ENCODE measurements at places on chromosomes 11 and 22.

- no peak for DNase-seq
Measured at GRCh38 chr11:116931206-116931953, 94.0 kb upstream of the APOA1 start.

GRCh38 chr11:111836721-111837120 lies 34.7 kb downstream of the ALG9 start:
- no peak for DNase-seq

- no peak for DNase-seq
Measured at GRCh38 chr11:106397787-106398501, 320.5 kb downstream of the AASDHPPT start.

- DNase-seq: no peak
Measured at GRCh38 chr11:14748090-14748489, 104.5 kb downstream of the PDE3B start.

DNA sequence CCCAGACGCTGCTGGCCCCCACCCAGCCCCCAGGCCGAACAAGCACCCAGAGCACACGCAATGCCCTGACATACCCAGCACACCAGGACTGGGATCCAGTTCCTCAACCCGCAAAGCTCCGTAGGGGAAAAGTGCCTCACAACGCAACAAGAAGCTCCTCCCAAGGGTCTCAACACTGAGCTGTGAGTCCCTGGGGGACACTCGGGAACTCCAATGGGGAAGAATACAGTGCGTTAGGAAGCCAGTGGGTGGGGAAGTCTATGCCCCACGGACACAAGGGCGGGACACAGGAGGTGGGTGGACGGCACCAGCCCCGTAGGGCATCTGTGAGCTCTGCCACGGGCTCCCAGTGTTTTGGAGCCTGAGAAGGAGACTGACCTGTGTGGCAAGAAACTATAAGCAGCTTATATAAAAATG lies 1.6 kb downstream of the DEAF1 start:
- no peak for DNase-seq

DNA sequence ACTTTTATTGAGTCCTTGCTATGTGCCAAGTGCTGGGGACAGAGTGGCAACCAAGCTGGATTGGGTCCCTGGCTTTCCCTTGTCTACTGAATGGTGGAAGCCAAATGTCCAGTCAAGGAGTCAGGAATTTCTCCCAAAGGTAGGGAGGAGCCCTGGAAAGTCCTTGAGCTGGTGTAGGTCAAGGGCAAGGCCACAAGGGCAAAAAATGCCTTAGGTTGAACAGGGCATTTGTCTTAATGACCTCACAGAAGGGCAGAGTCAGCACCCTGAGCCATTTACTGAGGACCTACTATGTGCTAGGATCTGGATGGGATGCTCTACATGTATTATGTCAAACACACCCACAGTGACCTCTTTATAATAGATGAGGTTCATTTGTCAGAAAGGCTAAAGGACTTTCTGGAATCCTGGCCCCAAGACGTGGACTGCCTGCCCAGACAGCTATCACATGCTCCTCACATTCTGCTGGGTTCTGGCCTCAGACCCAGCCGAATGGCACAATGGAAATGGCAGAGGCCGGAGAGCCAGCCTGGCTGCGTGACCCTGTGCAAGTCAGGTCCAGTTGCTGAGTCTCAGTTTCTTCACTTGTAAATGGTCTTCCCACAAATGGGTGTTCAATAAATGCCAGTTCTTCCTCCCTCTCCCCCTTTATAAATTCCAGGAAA lies 17.7 kb downstream of the MOGAT2 start:
- DNase-seq: no peak

DNA sequence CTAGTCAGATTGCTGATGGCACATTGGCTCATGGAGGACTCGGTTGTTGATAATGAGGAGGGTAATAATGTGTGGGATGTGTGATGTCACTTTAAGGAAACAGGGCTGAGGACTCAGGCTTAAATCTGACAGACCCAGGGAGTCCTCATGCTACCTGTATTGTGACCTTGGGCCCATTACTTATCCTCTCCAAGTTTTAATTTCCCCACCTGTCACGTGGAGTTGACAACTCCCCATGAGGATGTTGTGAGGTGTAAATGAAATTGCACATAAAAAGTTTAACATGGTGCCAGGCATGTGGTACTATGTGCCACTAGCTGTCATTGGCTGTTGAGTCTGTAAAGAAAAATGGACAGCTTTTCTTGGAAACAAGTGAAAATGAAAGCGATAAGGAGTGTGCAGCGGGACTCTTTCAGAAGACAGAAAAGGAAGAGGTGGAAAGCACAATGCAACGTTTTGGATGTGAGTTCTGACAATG lies 15.3 kb downstream of the IL10RA start:
- DNase-seq: no peak

DNA sequence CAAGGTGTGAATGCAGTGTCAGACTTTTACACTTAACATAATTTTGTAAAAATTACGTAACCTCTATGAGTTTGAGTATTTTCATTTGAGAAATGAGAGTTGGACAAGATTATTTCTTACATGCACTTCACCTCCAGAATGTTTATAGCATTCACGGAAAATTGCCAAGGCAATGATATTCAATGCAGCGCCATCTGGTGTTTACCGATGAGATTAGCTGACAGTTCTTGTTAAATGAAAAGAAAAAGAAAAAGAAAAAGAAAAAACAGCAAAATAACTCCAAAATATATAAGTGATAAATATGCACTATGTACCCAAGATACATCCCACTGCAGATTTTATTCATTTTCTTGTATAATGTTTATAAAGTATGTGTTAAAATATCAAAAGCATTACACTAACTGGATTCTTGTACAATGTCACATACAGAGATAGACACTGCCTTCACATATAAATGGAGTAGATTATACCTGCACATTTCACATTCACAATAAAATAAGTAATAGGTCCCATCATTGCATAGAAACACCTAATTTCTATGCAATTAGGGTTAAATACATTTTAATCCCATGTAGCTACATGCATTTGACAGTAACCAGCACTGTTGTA lies 976.3 kb upstream of the FAT3 start:
- DNase-seq: no peak

DNA sequence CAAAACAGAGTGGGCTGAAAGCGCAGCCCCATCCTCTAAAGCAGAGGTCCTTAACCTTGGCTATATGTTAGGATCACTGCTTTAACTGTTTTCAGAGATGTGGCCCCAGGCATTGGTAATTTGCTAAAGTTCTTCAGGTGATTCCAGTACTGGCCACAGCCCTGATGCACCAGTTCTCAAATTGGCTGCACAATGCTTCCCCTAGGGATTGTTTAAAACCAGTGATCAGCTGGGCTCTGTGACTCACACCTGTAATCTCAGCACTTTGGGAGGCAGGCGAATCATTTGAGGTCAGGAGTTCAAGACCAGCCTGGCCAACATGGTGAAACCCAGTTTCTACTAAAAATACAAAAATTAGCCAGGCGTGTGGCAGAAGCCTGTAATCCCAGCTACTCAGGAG lies 8.4 kb upstream of the IRAG1 start:
- no peak for DNase-seq

Data from stimulated activated CD8-positive, alpha-beta memory T cell treated with anti-CD3 and anti-CD28 coated beads, Interleukin-4, amount 100 ng/mL, for 1 hour (primary cell).